ENCODE measurements at places on chromosomes 2 and 18.

- no peak for DNase-seq
Measured at GRCh38 chr2:97617911-97618310, 28.0 kb upstream of the COX5B start.

DNA sequence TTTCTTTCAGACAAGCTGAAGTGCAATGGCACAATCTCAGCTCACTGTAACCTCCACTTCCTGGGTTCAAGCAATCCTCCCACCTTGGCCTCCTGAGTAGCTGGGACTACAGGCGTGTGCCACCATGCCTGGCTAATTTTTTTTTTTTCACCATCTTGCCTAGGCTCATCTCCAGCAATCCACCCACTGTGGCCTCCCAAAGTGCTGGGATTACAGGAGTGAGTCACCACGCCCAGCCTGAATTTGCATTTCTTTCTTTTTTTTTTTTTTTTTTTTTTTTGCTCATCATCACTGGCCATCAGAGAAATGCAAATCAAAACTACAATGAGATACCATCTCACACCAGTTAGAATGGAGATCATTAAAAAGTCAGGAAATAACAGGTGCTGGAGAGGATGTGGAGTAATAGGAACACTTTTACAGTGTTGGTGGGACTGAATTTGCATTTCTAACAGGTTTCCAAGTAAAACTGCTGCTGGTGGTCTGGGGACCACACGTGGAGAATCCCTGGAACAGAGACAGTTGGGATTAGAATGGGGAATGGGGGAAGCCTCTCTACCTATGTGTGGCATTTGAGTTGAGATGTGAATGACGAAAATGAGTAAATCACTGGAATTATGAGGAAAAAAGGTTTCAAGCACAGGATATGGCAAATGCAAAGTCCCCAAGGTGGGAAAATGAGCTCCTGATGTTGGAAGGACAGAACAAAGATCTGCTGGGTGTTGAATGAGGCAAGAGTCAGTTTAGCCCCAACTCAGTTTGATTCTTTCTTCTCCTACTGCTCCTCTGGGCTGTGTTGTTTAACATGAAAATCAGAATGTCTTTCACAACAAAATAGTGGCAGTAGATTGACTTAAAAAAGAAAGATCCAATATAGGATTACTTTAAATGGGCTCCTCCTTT lies 88.8 kb upstream of the MAP4K4 start:
- DNase-seq: no peak

- no peak for DNase-seq
Measured at GRCh38 chr2:39686456-39686855, 20.7 kb downstream of the TMEM178A start.

GRCh38 chr2:24840962-24841945 lies 48.0 kb downstream of the CENPO start:
- no peak for DNase-seq

DNA sequence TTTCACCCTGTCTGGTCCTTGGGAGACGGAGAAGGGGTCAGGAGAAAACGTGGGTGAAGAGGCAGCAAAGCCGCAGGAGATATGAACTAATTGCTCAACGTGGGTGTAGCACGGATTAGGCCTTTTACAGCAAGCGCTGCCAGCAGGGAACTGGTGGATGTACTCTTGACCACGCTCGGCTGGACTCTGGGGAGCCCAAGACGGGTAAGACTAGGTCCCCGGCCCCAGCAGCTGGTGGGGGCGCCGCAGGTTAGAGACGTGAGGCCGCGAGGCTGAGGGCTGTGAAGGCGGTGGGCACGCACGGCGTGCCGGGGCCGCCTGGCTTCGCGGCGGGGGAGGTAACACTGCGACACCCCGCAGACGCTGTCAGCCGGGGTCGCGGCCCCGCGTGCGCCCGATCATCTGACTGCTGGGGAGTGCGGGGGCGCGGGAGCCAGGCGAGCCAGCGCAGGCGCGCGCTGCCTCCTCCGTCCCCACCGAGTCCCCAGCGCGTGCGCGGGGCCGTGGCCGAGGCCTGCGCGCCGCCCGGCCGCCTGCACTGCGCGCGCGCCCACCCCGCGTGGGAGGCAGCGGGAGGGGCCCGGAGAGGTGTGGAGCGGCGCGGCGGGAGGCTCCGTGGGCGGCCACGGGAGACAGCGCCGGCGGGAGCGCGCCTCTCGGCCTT lies at the start of gene CLIP4:
Gene CLIP4 (plus strand): TSS at position 470 of the 664 bp plus-strand sequence. CDS start 5,974 bp downstream, outside the sequence.
- DNase-seq: no peak

All from OCI-LY7 (cell line).